Frontal cortex (tissue), 4 donors: ENCODE measurements at places on chromosomes 3 and 15. TPM values are rescaled to one million over a fixed set of nuclear protein-coding genes. Genes with fewer than 3 reads are reported as not detected.

GRCh38 chr15:75884041-75884440, 19.6 kb upstream of the FBXO22 start:
- no peak for DNase-seq

- no peak for DNase-seq
These were observed 241.0 kb upstream of the ZNF717 start for GRCh38 chr3:76026379-76026778.

- DNase-seq = no peak
These were observed 17.0 kb downstream of the RGMA start for GRCh38 chr15:93072011-93072410.

SLC4A7 gene
- 658 TPM for total RNA-seq

TM6SF1 gene
- total RNA-seq = 27.7 TPM

- no peak for DNase-seq
These were observed 792.3 kb downstream of the DIPK2A start for GRCh38 chr3:144763878-144764454.

GCSAM gene
- total RNA-seq = not detected

GRCh38 chr3:41106691-41107090, 92.6 kb upstream of the CTNNB1 start:
- DNase-seq = no peak

DNA sequence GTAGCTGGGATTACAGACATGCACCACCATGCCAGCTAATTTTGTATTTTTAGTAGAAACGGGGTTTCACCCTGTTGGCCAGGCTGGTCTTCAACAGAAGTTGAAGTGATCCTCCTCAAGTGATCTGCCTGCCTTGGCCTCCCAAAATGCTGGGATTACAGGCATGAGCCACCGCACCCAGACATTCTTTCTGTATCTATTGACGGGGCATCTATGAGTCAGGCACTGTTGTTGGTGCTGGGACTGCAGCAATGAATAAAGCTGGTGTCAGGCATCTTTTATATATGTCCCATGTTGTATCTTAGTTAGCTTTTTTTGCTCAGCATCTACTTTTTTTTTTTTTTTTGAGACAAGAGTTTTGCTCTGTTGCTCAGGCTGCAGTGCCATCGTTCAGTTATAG, 47.6 kb upstream of the ULK4 start:
- DNase-seq = no peak

POTEB2 gene
- total RNA-seq = not detected

DNA sequence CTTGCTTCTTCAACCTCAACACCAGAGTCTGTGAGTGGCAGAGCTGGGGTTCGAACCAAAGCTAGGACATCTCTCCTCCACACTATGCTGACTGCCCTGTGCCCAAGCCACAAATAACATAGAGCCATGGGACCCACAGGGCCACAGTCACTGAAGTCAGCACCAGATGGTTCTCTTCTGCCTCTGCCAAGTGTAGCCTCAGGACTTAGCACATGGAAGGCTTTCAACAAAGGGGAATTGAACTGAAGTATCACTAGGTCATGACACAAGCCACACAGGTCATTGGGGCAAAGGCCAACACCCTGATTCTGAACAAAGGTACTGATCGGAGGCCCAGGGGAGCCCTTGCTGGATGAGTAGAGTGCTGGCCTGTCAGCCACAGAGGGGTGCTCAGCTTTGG, 83.6 kb downstream of the BDH1 start:
- DNase-seq = no peak

LHFPL4 gene
- total RNA-seq = 47.3 TPM

DNA sequence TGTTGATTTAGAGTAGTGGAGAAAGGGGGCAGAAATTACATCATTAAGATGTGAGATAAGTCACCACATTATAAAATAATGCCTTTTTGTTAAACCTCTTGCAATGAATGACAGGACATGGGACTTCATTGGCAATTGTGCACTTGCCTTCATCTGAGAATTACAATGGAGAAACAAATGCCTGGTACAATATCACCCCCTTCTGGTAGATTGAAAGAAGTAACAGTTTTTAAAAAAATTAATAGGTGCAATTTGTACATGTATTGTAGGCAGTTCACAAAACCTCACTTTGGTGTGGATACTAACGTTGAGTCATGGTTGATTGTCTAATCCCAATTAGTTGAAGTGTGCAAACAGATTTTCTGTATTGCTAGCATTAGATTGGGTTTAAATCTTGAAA, 4.6 kb upstream of the P2RY14 start:
- DNase-seq = peak; percentile 52

SUSD5 gene
- 2.0 TPM for total RNA-seq

EPB42 gene
- 2.0 TPM for total RNA-seq

DNA sequence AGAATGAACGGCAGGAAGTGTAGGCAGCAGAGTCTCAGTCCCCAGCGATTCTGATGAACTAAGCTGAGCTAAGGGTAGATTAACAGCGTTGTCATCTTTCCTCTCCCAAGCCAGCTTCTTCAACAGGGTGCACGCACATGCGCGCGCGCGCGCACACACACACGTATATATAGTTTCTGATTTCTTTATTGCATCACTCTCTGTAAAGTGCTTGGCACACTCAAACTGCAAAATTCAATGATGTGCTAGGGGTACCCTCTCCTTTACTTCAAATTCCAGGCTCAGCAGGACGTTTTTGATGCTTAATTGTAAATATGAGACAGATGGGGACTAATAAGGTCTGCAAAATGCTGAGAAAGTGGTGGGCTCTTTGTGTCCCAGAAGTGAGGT, 26.1 kb upstream of the VPS8 start:
- DNase-seq = no peak

UACA gene
- 22.0 TPM for total RNA-seq

DNA sequence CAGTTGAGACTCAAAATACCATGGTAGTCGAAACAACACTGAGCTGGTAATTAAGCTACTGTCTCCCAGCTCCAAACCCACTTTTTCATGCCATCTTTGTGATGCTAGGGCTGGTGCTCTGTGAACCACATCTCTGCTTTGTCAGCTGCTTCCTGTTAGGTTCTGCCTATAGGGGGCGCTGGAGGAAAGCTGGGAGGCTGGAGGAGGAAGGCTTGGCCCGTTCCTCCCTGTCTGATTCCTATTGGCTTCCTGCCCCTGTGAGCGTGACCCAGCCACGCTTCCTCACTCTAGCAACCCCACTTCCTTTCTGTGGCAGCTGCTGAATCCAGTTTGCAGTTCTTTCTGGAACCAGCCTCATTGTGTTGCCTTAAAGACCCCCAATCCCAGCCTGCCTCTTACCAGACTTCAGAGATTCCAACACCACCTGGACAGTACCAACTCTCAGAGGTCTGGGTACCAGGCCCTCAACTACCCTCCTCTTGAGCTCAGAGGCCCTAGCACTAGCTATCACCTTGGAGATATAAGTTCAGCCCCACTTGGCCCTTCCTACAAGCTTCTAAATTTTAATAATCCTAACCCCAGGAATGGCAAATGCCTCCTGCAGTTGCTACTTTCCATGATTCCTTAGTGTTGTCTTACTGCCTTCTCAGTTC, 120.9 kb downstream of the ERC2 start:
- peak; percentile 8 for DNase-seq

VPS8 gene
- 145 TPM for total RNA-seq

GRCh38 chr15:33730815-33731214, 237.5 kb upstream of the CHRM5 start:
- DNase-seq = no peak

GRCh38 chr3:129867506-129868124, 25.9 kb downstream of the TMCC1 start:
- no peak for DNase-seq

- DNase-seq = no peak
These were observed 26.3 kb upstream of the GP5 start for GRCh38 chr3:194425399-194425798.

- no peak for DNase-seq
These were observed 38.2 kb upstream of the GYG1 start for GRCh38 chr3:148953094-148953493.

EFCC1 gene
- total RNA-seq = 0.41 TPM

WNT5A gene
- total RNA-seq = 7.3 TPM

THSD4 gene
- total RNA-seq = 1.6 TPM

GRCh38 chr3:45957586-45957985, 14.3 kb downstream of the CXCR6 start:
- DNase-seq = peak; percentile 29

GRCh38 chr3:24588629-24589512, 94.2 kb upstream of the THRB start:
- DNase-seq = no peak

- DNase-seq = no peak
These were observed 30.3 kb upstream of the PTX3 start for GRCh38 chr3:157406394-157406793.

GRCh38 chr3:114439284-114439683, 145.5 kb downstream of the TIGIT start:
- no peak for DNase-seq

DNA sequence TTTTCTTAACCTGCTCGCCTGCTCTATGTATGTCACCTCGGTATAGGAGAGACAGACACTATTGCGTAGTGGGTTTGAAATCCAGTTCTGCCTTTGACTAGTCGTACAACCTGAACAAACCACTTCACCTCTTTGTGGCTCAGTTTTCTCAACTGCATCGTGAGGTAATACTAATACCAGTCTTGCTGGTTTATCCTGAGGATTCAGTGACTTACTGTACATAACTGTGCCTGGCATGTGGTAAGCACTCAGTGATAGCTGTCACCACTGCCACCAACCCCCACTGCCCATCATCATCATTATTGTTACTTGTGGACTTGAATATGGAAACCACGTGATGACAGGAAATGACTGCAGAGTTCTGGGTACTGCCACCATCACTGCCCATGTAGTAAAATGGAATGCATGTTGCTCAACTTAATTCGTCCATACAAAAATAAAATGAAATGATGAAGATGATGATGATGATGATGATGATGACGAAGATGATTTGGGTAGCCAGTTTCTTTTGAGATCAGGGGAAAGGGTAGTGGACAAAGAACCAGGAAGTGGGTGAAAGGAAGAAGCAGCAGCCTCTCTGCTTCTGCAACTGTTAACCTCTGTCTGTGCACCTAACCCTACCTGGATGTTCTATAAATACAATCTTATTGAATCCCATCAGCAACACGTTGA, 228.1 kb downstream of the FEZF2 start:
- no peak for DNase-seq

CACNA2D2 gene
- total RNA-seq = 2.4 TPM

CAND2 gene
- 11.4 TPM for total RNA-seq

GRCh38 chr3:101163554-101163953, 156.8 kb downstream of the IMPG2 start:
- DNase-seq = no peak

DNA sequence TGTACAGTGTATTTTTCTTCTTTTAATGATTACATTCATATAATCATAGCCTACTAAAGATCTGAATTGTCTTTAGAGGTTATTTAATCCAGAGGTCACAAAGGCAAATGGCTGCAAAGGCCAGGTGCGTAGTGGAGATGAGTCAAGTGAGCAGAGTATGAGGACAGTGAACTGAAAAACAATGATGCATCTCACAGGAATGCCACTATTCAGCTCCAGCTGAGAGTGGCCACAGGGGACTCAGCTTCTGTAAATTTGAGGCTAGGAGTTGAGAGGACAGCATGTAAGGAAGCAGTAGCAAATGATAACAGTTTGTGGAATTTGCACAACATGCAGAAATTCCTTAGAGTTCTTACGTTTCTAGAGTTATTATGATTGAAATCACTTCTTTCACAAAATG, 50.4 kb downstream of the COL6A5 start:
- no peak for DNase-seq

- peak; percentile 10 for DNase-seq
These were observed 6.7 kb downstream of the ZIC1 start for GRCh38 chr3:147415874-147416273.

GRCh38 chr3:139654637-139655365, 23.0 kb downstream of the NMNAT3 start:
- DNase-seq = no peak

ZNF860 gene
- 2.0 TPM for total RNA-seq

GRCh38 chr3:107877936-107878335, 212.9 kb downstream of the CD47 start:
- DNase-seq = no peak

DNA sequence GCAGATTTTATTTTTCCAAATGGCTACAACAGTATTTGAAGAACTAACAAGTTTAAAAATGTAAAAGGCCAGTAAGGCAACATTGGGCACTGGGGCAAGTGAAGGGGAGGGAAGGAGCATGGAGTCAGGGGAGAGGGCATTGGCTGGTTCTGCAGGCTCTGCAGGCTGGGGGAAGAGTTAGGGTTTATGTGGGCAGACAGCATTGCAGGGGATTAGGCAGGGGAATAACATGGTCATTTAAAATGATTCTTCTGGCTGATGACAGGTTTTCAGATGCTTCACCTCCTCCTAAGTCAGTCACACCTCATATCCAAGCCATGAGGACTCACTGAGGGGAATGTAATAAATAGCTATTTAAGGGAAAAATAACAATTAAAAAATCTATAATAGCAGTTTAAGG, 52.6 kb downstream of the BTD start:
- no peak for DNase-seq

DNA sequence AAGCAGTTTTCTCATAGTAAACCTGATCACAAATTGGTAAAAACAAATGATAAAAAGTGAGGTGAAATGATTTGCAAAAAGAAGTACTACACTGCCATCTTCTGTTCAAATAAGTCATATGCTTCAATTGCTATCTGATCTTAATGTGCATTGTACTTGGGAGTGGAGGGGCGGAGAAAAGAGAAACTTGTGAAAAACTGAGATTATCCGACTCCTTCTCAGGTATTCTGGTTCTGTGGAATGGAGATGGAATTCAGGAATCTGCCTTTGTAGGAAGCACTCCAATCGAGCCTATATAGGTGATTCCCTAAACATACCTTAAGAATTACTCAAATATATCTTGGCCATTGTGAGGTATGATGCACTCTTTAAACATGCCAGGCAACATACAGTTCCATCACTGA, 180.6 kb downstream of the CHL1 start:
- peak; percentile 11 for DNase-seq

- no peak for DNase-seq
These were observed 61.2 kb downstream of the KLHL6 start for GRCh38 chr3:183494341-183494740.

DNA sequence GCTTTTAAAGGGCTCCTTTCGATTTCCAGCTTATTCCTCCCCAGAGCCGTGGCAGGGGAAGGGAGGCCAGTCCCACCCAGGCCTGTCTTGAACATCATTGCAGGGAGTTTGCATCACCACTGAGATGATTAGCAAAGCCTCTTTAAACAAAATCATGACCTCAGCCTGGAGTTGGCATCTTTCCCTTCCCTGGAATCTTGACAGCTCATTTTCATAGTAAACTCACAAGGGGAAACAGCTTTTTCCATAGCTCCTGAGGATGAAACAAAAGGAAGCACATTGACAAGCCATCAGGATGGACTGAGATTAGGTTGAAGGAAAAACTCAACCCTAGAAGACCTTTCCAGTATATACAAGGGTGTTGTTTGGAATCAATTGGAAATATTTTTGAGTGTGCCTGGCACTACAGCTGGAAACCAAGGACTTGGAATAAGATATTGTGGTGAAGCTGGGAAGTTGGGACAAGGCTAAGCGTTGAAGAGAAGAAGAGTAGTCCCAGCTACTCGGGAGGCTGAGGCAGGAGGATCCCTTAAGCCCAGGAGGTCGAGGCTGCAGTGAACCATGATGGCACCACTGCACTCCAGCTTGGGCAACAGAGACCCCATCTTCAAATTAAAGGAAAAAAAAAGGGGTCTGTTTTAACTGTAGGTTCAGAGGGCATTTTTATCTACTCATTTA, 3.1 kb upstream of the LARP6 start:
- peak; percentile 44 for DNase-seq

- no peak for DNase-seq
These were observed 6.9 kb downstream of the COL7A1 start for GRCh38 chr3:48588230-48588629.

- DNase-seq = no peak
These were observed 48.0 kb downstream of the CACNA2D2 start for GRCh38 chr3:50455161-50456018.
